Stimulated activated naive CD4-positive, alpha-beta T cell treated with Interleukin-2 at 50 U/mL for 16 hours (primary cell): ENCODE measurements at places on chromosomes 7 and 10.

DNA sequence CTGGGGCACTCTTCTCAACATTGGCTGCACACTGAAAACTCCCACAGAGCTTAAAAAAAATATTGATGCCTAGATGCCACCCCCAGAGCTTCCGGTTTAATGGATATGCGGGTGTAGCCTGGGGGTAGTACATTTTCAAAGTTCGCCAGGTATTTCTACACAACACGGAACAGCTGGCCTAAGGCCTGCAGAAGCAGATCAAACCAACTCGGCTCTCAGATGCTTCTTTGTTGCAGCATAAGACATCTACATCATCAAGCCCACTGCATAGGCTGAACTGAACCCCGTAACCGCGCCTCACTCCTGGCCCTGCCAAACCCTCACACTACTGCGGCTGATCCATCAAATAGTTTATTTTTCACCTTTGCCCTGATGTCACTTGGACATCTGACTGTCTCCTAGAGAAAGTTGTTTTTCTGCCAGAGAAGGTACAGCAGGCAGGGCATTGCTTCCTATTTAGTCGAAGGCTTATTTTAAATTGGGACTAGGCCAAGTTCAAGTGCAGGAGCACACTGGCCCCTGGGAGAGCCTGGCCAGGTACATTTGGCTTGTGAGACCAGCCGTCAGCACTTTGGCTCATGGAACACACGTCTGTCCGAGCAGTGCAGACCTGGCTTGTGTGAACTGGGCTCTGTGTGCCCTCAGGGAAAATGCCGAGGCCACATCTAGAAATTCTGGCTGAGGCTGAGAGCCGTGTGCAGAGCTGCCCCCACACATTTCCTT lies 113.3 kb downstream of the TACC2 start:
- no peak for DNase-seq

GRCh38 chr10:84907461-84908009 lies 579.1 kb downstream of the CCSER2 start:
- DNase-seq: no peak

GRCh38 chr7:140610204-140611165 lies 30.1 kb downstream of the DENND2A start:
- no peak for DNase-seq

DNA sequence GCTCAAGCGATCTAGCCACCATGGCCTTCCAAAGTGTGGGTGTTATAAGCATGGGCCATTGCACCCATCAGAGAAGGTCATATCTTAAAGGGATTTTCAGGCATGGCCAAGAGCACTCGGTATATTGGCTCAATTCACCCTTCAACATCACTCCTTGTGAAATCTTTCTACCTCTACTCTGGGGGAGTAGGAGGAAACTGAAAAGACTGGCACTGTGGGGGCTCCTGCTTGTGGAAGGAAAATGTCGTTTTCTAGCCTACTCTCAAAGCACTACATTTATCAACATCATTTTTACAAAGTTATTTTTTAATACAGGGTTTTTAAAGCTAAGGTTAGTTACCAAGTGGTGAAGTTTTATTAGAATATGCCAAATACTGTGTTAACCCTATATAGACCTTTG lies 42.0 kb upstream of the CACNB2 start:
- no peak for DNase-seq

DNA sequence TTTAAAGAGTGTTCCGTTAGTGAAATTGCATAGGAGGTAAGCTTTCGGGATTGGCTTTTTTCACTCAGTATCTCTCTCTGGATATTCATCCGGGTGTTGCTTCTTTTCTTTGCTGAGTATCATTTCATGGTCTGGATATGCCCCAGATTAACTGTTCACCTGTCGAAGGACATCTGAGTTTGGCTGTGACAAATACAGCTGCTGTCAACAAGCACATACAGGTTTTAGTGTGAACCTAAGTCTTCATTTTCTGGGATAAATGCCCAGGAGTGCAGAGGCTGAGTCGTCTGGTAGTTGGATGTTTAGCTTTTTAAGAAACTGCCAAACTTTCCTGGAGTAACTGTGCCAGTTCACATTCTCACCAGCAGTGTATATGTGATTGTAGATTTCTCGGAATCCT lies 5.6 kb downstream of the DOCK1 start:
- no peak for DNase-seq

- peak; percentile 5 for DNase-seq
Observed at GRCh38 chr10:51422311-51423120, 276.9 kb downstream of the CSTF2T start.

- no peak for DNase-seq
Observed at GRCh38 chr7:16741676-16742075, 11.9 kb upstream of the TSPAN13 start.

- no peak for DNase-seq
Observed at GRCh38 chr7:33459340-33459751, 330.0 kb downstream of the BBS9 start.

DNA sequence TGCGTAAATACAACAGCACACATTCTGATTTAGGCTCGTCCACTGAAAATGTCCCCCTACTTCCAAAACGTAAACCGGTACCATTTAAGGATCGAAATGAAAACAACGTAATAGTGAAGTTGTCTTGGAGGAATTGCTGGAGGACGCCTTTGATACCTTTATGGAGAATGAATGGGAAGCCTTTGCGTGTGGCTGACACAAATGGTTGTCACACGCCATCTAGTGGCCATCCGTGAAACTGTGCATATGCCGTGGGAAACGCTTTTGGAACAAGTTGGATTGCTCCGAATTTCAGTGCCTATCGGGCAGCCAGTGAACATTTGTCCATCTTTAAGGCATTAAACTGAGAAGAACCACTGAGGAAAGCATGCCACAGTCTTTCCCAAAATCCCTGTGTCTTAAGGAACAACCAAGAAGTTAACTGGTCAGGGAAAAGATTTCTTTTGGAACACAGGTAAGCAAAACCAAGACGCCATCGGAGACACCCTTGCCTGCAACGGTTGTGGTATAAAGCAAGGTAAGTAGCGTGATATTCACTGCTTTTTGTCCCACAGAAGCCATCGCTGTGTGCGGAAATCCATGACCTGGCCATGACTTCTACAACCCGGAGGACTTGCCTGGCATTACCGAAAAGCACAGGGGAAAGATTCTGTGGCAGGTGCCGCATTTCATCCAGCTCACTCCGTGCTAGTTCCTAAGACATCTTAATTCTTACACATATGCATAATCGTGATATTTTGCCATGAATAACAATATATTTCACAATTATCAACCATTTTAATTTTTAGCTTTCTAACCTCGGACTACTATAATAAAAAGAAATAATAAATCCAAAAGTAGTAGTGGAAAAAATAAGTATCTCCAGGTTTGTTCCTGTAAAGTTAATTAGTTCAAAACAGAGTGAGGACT lies 100.6 kb downstream of the FAM204A start:
- peak; percentile 50 for DNase-seq

- no peak for DNase-seq
Observed at GRCh38 chr7:112877691-112878460, 87.7 kb upstream of the TMEM168 start.

GRCh38 chr7:18212758-18213157 lies 185.1 kb upstream of the PRPS1L1 start:
- DNase-seq: no peak

DNA sequence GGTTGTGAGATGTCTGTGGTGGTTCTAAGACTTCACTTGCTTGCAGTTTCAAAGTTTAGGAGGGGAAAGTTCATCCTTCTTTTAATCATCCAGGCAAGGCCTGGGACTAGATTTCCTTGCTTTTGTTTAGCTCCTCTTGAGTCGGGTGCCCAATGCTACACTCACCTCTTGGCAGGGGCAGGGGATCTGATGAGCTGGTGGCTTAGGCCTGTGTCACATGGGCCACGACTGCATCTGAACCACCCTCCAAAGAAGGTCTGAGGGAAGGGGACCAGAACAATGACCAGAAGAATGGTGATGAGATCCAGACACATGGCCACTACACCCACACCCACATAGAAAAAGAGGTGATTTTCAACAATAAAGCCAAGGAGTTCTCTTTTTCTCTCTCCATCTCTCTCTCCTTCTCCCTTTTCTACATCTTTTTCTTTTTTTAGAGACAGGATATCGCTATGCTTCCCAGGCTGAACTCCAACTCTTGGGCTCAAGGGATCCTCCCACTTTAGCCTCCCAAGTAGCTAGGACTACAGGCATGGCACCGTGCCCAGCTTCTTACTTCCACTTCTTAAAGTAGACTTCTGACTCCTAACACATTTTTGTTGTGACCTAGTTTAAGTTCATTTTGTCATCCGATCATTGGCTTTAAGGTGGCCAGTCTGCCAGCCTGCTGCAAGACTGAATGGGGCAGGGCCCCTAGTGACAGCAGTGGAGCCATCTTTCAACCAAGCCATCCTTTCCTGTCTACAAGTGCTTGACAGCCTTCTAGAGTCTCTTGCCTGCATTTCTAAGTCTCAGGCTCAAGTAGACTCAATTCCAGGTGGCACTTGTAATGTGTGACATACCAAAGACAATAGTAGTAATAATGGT lies 350.9 kb downstream of the RNLS start:
- DNase-seq: no peak

- DNase-seq: no peak
Observed at GRCh38 chr7:19305698-19306097, 160.5 kb upstream of the FERD3L start.

DNA sequence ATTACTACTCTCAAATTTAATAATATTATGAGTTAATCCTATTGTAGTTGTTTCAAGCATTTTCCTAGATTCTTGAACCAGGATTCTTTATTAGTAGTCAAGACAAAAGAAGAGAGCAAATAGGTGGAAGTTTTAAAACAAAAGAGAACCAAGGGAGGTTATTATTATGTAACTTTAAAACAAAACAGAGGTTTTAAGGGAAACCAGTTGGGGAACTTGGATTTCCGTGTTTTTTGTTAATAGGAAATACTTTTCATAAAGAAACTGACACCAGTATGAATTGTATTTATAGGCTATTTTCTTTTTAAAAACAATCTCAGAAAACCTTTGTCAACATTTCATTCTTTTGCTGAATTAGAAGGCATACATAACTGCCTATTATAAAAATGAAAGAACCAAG lies 183.9 kb downstream of the WNT2 start:
- DNase-seq: no peak

DNA sequence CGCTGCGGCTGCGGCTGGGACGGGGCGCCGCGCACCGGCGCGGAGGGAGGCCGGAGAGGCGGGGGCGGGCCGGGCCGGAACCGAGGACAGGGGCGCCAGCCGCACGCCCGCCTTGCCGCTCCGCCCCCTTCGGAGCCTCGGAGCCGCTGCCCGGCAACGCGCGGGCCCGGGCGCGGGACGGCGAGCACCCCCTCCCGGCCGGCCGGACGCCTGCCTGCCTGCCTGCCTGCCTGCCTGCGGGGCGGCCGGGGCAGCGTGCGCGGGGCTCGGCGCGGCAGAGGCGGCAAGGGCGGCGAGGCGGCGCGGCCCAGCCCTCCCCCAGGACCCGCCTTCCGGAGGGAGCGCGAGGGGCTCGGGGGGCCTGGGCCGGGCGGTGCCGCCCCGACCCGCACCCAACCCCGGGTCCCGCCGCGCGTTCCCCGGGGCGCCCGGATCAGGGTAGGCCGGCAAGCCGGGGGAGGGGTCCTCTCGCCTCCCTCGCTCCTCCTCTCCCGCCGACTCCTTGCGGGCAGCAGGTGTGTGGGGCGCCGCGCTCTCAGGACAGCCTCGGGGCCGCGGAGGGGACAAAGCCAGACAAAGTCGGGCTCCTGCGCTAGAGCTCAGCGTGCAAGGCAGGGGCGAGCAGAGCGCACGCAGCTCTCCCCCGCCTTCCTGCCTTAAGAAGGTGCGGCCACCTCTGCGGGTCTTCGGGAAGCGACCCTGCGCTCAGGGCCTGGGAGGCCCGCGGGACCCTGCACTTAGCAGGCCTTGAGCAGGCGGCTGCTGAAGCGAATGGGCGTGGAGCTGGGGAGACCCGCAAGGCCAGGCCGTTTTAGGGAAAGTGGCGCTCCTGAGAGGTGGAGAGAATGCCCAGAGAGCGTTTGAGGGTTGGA lies at the start of gene KIAA1549:
Gene KIAA1549 (minus strand): TSS at position 58 of the 872 bp plus-strand sequence. CDS start 120 bp downstream, outside the sequence.
- peak; percentile 14 for DNase-seq

DNA sequence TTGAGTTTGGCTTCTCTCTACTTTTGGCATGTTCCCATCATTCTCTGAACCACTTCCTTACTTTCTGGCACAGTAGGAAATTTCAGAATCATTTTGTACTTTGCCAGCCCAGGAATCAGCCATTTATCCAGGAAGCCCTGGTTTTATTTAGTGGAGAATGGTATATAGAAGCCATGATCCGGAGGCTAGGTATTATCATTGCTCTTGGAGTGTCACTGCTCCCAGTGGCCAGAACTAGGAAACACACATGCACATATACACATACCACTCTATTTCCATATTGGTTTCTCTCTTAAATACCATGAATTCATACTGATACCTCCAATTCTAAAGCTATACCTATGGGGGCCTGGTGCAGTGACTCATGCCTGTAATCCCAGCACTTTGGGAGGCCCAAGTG lies 36.3 kb downstream of the SUFU start:
- no peak for DNase-seq

DNA sequence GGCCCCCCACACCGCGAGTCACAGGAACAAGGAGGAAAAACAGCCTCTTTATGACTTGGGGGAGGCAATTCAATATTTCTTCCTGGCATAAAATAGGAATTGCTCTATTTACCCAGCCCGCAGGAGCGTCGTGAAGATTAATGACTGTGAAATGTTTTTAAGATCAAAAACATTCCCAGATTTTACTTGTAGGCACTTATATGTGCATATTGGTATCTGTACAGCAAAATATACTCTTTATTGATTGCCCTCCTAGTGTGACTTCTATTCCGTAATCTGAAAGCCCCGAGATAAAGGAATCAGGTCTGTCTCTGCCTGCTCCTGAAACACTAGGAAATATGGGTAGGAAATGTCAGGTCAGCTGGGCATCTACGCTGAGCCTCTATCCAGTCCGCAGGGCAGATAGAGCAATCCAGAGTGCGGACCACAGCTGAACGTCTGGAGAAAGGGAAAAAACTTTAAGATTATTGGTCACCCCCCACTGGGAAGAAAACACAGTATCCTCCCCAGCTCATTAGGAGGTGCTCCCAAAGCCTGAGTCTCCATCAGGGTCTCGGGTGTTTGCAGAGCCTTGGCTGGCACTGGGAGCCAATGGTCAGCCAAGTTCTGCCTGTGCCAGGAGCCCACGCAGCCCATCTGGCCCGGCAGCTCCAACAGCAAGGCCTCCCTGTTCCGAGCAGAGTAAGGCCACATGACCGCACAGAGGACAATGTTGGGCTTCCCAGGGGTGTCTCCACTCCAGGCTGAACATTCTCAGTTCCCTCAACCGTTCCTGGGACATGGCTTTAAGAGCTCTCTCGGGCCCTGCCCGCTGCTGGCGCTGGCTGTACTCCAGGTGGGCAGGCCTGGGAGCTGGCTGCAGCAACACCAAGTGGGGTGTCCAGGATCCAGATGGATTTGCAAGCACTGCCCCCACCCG lies 7.7 kb downstream of the CTBP2 start:
- DNase-seq: no peak

- DNase-seq: no peak
Observed at GRCh38 chr10:124279298-124279697, 139.4 kb downstream of the OAT start.
